ENCODE measurements at places on chromosomes 7 and 10.

- DNase-seq, result peak; percentile 58
Observed at GRCh38 chr10:77746047-77746707, 108.6 kb upstream of the KCNMA1 start.

DNA sequence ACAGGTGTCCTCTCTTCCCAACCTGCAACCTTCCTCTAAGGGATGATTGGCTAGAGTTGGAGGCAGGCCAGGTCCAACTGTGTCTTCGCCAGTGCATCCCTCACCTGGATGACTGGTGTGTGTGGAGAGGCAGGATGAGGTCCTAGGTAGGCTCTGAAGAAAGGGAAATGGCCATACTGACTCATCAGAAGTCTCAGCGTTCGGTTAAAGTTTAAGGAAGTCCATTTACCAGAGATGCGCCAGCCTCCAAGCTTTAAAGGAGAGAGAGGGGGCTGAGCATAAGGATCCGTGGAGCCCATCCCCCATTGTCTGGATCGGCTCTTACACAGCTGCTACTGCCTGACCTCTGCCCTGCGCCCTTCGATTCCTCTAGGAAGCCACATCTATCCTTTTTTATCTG, 4.4 kb downstream of the KEL start:
- DNase-seq, result no peak

DNA sequence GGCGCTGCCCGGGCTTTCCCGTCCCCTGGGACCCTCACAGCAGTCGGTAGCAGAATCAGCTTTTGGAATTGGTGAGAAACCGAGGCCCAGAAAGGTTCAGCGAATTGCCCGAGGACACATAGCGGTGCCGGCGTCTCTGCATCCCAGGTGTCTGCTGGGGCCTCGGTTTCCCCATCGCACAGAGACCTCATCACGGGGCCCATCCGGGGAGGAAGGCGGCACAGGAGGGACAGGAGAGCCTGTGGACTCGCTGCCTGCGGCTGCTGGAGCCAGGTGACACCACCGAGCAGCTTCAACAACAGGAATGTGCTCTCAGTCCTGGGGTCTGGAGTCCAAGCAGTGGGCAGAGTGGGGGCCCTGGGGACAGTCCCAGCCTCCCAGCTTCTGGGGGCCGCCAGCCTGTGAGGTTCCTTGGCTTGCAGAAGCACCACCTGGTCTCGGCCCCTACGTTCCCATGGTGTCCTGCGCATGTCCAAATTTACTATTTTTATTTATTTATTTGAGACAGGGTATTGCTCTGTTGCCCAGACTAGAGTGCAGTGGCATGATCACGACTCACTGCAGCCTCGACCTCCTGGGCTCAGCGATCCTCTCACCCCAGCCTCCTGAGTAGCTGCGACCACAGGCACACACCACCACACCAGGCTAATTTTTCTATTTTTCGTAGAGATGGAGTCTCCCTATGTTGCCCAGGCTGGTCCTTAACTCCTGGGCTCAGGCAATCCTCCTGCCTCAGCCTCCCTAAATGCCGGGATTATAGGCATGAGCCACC, 539 bp upstream of the COX19 start:
- no peak for DNase-seq

DNA sequence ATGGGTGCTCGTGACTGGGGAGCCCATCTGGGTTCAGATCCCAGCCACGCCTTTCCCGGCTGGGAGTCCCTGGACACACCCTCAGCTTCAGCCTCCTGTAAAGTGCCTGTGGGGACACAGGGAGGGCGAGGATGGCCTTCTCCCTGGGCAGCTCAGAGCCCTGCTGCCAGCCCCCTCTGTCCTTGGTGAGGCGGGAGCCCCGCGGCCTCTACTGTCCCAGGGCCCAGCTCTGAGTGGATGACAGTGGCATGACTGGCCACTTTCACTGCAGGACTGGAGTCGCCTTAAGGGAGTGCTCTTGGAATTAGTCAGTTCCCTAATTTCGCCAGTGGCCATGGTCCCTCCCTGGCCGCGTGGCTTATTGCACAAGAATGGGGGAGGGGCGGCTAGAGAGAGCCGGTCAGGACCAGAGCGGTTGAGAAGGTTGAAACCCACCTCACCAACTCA, 4.6 kb downstream of the BRI3 start:
- no peak for DNase-seq

DNA sequence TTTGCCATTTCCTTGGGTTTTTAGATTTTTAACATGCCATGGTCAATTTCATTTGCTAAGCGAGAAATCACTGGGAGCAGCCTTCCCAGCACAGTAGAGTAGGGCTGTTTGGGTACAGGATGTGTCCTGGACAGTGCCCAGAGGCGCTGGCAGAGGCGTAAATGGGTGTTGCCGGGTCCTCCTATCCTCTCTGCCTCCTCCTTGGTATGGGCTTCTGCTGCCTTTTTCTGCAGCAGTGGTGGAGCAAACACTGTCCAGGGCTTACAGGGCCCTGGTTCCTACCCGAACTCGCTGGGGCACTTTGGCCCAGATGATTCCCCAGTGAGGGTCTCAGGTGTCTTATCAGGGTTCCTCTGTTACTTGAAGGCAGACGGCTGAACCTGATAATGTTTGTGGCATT, 298.3 kb downstream of the RPS24 start:
- no peak for DNase-seq

DNA sequence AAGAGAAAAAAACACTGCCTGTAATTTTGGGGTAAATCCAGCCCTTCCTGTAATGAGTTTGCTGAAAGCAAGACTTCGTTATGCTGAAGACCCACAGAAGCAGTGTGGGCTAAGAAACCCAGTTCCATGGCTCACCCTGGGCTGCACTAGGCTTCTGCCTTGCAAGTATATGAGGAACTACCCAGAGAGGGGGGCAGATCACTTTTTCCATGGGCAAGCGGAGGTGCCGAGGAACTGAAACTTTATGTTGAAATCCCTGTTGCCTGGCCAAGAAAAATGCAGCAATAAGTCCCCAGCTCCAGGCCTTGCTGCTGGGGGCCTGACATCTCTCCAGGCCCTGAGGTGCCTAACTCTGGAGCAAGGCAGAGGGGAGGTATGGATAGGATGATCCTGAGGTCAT, 8.5 kb downstream of the RASSF4 start:
- peak; percentile 65 for DNase-seq

DNA sequence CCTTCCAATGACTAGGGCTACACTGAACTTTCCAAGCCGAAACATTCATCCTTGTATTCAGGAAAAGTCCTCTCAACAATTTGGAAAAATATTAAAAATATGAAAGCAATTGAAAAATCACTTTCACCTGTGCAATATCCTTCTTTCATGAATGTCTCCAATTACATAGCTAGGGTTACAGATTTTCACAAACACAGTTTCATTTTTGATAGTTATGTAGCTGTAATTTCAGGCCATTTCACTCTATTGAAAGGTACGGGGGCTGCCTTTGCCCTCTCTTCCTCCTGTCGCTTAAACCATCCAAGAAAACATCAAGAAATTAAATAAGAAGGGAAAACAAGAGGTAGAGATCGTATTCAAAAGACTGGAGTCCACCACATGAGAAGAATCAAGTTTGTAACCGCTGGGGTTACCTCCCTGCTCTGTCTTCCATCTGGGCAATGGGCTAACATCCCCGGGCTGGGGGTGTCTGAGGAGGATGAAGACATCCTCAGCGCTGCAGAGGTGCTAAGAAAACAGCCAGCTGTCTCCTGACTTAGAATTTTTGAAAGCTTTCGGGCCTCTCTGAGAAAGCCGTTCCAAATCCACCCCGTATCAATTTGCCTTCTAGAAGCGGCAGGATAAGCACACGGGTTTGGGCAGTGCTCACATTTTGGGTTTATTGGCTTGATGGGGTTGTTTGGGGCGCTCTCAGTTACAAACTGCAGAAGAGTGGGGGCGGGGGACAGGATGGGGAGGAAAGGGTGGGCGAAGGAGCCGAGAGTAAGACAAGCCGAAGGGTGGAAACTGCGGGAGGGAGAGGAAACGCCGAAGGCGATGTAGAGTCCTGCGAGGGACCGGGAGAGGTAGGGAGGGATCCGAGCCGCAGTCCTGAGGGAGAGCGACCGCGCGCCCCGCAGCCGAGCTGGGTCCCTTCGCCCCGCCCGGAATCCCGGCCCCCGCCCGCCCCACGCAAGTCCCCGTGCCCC, 24.3 kb upstream of the VAX1 start:
- DNase-seq, result no peak

DNA sequence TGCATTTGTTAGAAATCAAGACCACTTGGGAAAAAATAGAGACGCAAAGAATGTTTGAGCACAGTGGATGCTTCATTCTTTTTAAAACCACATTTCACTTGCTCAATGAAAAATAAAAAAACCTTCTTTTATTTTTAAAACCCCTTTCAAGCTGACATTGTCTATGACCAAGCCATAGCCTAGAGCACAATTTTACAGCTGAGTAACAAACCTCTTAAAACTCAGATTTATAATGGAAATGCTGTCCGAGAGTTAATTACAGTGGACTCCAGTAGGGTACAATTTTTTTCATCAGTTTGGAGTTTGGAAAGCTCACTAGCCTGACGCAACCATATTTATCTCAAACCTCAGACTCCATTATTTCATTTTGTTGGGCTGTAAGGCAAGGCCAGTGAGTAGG, 116.3 kb downstream of the RNLS start:
- DNase-seq, result no peak

GRCh38 chr7:137480401-137480800, 136.9 kb upstream of the PTN start:
- no peak for DNase-seq

DNA sequence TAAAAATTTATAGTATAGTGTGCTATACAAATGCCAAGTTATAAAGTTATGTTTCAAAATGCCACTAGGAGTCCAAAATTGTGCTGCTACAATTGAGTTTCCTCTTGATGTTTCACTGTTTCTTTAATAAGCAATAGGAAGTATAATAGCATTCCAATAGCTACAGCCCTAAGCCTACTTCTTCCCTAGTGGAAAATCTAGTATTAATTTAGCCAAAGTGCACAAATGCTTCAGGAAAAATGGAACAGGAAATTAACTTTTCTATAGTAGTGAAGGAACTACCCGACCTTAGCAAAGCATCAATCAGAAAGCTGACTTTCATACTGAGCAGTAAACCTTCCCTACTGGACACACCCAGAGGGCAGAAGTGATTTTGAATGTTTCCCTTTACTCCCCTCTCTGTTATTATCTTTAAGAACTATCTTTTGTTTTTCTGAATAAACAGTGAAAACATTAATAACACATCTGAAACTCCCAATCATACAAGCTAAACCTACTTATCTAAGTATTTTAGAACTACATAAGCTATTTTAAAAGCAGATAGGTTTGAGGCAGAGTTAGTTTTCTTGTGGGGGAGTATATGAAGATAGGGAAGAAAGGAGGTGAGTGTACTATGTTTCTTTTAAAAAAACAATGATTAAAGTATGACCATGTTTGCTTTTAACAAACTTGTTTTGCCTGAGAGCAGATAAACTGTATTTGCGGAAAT, 13.7 kb downstream of the CPED1 start:
- no peak for DNase-seq

DNA sequence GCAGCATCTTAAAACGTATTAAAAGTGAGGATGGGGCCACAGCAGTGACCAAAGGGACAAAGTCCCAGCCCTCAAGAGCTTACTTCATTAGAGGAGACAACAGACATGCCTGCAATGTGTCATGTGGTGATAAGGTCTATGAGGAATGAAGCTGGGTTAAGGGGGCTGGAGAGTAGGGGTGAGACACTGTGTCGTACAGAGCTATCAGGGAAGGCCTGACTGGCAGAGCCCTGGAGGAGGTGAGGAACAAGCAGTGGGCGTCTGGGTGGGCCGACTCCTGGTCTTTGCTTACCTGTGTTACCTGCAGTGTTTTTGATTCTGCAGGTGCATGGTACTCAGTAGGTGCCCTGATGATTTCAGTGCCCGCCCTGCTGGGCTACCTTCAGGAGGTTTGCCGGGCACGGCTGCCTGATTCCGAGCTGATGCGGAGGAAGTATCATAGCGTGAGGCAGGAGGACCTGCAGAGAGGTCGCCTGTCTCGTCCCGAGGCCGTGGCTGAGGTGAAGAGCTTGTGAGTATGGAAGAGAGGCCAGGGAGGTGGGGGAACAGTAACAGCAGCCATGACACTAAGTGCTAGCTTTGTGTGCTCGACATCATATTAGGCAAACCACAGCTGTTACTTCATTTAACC, 7.6 kb downstream of the ZFYVE27 start:
- DNase-seq, result no peak

DNA sequence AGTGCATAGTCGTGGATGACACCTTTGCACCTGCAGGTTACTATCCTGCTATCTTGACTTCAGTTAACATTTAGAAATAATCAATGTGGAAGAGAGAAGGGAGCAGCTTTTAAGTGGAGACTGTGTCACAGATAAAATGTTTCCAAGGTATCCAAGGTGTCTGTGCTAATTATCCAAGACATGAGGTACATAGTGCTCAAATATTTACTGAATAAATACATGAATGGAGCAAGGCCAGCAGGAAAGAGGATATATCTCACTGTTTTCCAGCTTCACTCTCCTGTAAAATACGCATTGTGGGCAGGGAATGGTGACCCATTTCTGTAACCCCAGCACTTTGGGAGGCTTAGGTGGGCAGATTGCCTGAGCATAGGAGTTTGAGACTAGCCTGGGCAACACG, 552.4 kb downstream of the PHTF2 start:
- no peak for DNase-seq

- DNase-seq, result peak; percentile 57
Observed at GRCh38 chr10:988667-989545, 672 bp downstream of the GTPBP4 start.

- no peak for DNase-seq
Observed at GRCh38 chr10:122316224-122316884, 45.3 kb downstream of the BTBD16 start.

DNA sequence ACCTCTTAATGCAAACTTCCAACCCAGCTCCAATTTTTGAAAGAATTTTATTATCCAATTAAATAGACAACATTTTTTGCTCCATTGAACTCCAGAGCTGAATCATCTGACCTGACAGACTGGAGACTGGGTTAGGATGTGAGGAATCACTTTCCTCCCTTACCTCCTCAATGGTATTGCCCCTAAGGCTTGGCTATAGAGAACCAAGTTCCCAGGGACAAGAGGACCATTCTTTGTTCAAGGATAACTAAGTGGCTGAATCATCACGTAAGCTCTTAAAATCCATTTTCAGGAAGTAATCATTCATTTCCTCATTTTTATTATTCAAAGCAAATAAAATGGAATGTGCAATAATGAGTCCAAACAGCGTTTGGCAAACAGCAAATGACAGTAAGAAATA, 335.1 kb downstream of the GATA3 start:
- no peak for DNase-seq

- DNase-seq, result peak; percentile 40
Observed at GRCh38 chr10:106136175-106136574, 1028.3 kb downstream of the SORCS1 start.

DNA sequence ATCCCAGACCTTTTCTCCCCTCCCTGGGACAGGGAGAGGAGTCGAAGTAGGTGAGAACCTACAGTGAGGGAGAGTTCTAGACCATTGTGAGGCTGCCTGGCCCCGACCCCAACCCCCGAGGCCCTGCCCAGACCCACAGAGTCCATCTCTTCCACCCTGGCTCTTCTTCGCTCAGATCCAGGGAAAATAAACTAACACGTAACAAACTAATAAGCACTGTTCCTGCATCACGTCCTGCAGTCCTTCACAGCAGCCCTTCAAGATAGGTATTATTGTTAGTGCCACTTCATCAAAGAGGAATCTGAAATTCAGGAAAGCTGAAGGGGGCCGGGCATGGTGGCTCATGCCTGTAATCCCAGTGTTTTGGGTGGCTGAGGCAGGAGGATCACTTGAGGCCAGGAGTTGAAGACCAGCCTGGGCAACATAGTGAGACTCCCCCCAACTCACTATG, at the start of gene SPACDR:
Gene SPACDR, minus strand, starts transcription at position 51 of the 451 bp plus-strand sequence. CDS start 235 bp downstream, outside the sequence.
- no peak for DNase-seq

GRCh38 chr10:4334871-4335270, 491.1 kb upstream of the AKR1E2 start:
- DNase-seq, result peak; percentile 47

All from amniotic epithelial cell (primary cell).